ENCODE measurements at places on chromosomes 7 and 10.

DNA sequence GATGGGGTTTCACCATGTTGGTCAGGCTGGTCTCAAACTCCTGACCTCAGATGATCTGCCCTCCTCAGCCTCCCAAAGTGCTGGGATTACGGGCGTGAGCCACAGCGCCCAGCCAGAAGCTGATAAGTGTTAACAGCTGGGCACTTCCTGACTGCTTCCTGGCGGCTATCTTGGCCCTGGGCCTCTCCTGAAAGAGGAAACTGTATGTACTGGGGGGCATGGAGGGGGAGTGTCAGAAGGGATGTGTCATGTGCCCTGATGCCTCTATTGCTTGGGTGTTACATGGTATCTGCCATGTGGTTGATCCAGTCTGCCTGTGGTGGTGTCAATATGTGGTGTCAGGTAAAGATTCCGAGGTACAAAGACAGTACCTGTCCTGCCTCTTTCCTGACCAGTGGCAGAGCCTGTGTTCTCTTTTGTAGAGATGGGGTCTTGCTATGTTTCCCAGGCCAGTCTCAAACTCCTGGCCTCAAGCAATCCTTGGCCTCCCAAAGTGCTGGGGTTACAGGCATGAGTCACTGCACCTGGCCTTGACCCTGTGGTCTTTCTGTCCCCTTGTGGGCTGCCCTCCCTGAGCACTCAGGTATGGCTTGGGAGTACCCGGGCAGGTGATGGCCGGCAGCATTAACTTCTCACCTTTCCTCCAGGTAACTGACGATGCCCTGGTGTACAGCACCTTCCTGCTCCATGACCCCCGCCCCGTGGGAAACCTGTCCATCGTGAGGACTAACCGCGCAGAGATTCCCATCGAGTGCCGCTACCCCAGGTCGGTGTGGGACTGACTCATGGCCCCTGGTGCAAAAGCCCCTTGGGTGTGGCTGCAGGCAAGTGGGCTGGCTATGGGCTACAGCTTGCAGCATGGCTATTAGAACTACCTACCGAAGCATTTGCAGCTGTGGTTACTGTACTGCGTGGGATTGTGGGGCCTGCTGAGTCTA lies 4.4 kb downstream of the ZP3 start:
- DNase-seq, result no peak

GRCh38 chr7:8390262-8390626 lies 43.2 kb upstream of the NXPH1 start:
- no peak for DNase-seq

DNA sequence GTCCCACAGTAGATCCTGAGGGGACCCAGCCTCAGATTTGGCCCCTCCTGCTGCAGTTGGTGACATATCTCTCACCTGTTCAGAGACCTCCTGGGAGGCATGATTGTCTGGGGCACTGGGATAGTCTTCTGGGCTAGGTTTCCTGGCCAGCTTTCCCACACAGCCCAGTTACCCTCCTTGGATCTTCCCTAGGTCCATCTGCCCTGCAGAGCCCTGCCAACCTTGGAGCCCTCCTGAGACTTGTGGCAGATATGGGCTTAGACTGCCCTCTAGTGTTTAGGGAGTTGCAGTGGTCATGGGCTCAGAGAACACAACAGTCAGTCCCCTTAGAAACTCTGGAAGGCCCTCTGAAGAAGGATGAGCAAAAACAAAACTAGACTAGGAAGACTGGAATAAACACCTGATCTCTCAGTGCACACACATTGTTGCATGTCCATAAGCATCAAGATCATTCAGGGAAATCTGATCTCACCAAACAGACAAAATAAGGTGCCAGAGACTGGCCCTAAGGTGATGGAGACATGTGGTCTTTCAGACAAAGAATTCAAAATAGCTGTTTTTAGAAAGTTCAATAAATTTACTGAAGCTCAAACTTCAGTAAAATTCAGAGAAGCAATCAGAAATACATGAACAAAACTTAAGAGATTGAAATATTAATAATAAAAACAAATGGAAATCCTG lies 324.6 kb downstream of the ATRNL1 start:
- peak; percentile 15 for DNase-seq

GRCh38 chr7:133330085-133330484 lies 77.2 kb downstream of the EXOC4 start:
- no peak for DNase-seq

- no peak for DNase-seq
Observed at GRCh38 chr7:138907850-138908249, 73.3 kb downstream of the KIAA1549 start.

DNA sequence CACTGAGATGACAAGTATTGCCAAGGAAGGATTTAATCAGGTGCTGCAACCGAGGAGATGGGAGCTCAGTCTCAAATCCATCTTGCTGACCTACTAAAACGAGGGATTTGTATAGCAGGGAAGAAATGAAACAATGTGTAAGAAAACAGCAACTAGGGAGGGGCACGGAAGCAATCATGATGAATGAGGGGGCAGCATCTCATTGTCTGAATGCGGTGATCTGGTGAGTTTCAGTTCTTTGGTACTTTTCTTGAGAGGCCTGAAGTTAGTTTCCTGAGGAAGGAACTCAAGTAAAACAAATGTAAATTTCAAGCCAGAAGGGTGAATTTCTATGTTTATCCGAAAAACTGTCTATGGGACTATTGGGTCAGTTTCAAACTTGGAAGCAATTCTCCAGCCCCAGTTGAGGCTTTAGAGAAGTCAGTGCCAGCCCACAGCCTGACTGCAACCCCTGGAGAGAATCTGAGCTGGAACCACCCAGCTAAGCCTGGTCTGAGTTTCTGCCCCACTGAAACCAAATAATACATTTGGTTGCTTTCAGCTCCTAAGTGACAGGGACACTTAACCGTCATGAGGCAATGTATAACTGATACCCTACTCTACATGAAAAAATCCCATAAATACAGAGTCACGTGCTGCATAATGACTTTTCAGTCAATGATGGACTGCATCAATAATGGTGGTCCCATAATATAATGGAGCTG lies 45.8 kb upstream of the TNS3 start:
- DNase-seq, result no peak

- no peak for DNase-seq
Observed at GRCh38 chr10:132443983-132444876, 47.2 kb downstream of the PWWP2B start.

GRCh38 chr7:159175792-159176191 lies 31.1 kb upstream of the VIPR2 start:
- DNase-seq, result no peak

- no peak for DNase-seq
Observed at GRCh38 chr10:71725998-71726579, 6.5 kb upstream of the C10orf105 start.

DNA sequence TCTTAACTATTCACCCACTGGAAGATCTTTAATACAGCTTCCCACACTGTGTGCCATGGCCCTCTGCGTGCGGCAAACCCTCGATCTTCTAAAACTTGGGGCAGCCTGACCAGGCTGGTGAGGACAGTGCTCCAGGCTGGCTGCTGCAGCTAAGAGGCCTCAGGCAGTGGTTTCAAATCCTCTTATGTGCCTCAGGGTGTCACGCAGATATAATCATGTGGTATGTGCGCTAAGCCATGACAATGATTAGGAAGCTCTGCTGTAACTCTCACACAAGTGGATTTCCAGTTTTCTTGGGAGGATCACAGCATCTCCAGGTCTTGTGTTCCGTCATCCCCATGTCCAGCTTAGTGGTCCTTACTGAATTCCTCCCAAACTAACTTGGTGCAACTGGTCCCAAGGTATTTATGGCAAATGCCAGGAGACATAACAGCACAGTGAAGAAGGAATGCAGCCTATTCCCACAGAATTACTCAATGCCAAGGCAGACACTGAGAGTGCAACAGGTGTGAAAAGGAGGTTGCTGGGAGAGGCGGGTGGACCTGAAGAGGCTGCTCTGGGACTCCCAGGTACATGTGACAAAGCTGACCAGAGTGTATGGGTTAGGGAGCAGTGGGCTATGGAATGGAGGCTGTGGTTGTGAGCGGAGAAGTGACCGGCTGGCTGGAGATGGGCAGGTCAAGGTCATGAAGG lies 2.3 kb downstream of the HPS1 start:
- no peak for DNase-seq

DNA sequence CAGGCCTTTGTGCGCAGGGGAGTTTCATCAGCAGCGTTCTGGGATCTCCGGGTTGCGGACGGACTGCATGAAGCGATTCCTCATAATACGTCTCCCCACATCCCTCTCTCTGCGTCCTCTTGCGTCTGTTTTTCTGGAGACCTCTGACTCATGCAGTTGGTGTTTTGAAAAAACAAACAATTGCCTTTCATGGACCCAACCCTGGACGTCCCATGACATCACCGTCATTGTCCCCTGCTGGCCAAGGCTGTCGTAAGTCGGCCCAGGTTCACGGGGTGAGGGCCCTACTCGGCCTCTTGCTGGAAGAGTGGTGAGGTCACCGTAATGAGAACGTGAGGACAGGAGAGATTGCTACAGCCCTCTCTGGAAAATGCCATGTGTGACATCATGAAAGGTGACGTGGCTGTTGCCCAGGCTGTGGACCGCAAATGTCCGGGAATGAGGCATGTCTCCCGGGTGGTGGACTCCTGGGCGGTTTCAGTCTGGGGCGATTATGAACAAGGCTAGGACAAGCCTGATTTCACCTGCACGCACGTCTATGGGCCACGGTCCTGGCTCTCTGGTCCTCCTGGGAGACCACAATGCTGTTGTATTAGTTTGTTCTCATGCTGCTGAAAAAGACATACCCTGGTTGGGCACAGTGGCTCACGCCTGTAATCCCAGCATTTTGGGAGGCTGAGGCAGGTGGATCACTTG lies 9.8 kb upstream of the MAFK start:
- DNase-seq, result no peak

DNA sequence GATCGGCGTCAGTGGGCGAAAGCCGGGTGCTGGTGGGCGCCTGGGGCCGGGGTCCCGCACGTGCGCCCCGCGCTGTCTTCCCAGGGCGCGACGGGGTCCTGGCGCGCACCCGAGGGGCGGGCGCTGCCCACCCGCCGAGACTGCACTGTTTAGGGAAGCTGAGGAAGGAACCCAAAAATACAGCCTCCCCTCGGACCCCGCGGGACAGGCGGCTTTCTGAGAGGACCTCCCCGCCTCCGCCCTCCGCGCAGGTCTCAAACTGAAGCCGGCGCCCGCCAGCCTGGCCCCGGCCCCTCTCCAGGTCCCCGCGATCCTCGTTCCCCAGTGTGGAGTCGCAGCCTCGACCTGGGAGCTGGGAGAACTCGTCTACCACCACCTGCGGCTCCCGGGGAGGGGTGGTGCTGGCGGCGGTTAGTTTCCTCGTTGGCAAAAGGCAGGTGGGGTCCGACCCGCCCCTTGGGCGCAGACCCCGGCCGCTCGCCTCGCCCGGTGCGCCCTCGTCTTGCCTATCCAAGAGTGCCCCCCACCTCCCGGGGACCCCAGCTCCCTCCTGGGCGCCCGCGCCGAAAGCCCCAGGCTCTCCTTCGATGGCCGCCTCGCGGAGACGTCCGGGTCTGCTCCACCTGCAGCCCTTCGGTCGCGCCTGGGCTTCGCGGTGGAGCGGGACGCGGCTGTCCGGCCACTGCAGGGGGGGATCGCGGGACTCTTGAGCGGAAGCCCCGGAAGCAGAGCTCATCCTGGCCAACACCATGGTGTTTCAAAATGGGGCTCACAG lies 1.1 kb downstream of the EGFR start:
- DNase-seq, result no peak

DNA sequence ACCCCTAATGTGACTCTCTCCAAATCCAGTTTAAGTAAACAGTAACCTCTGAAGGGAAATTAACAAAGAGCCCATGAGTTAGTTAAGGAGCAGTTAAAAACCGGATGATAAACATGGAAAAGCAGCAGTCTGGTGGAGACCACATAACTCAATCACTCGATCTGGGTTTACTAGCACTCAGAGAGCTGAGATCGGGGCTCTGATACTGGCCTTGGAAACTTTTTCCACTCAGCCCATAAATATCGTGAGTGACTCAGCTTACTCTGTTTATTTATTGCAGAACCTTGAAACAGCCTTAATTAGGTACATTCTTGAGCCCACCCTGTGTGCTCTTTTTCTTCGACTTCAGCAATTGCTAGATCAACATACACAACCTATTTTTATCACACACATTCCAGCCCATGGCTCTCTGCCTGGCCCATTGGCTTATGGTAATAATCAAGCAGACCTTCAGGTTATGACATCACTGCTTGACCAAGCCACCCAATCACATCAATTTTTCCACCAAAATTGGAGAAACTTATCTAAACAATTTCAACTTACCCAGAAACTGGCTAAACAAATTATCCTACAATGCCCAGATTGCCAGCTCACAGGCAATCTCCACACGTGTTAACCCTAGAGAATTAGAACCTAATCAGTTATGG lies 82.2 kb upstream of the GPR22 start:
- no peak for DNase-seq

GRCh38 chr10:79246209-79246581 lies 101.1 kb upstream of the PPIF start:
- no peak for DNase-seq

- DNase-seq, result no peak
Observed at GRCh38 chr10:133453516-133454203, at the start of gene SCART1. Gene SCART1 (plus strand): TSS chr10:133453945. CDS start chr10:133453998, 53 bp downstream.
